Right atrium auricular region (tissue), 2 donors: ENCODE measurements at places on chromosomes 5 and 9.

- no peak overlapping the region for H3K4me3 ChIP-seq
- H3K4me1 ChIP-seq, result no peaks in the 10 kb centered on the region
- H3K36me3 ChIP-seq, result no peaks in the 10 kb centered on the region
- DNase-seq, result no peak
- no peak overlapping the region for H3K27ac ChIP-seq
These were observed 9.4 kb upstream of the SLC12A2 start for GRCh38 chr5:128074171-128074570.

DNA sequence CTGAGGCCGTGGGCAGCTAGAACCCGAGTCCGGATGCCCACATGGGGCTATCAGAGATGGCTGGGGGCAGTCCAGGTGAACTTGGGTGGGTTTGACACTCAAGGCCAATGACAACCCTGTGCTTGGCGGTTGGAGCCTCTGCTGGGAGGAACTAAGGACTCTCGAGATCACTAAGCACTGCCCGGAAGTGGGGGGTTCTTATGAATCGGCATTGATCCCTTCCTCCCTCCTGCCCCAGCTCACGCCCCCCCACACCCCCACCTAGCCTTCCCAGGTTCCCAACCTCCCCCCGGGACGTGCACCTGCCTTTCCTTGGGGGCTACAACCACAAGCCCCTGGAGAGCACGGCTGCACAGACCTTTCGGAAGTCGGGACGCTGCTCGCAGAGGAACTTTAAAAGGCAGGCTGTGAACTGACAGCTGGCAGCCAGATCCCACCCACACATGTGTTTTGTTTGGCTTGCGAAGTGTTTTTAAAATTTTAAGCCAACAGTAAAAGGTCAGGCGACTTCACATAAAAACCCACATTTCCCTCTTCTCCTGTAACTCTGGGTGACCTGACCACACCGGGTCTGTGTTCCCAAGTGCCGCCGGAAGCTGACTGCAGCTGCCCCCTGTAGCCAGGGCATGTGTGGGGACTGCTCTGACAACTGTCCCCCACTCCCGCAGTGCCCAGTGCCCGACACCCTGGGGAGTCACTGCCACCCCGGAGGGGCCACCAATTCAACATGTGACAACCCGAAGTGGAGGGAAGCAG is 5.1 kb upstream of the RALGDS start:
- peak overlapping the region; percentile 86 for H3K27ac ChIP-seq
- no peak for DNase-seq
- H3K4me1 ChIP-seq, result no peaks in the 10 kb centered on the region
- H3K27me3 ChIP-seq, result no peaks in the 10 kb centered on the region
- no peaks in the 10 kb centered on the region for H3K36me3 ChIP-seq
- peak overlapping the region; percentile 10 for H3K4me3 ChIP-seq

- no peak overlapping the region for H3K27ac ChIP-seq
- H3K27me3 ChIP-seq, result no peaks in the 10 kb centered on the region
These were observed 14.4 kb upstream of the GALNT10 start for GRCh38 chr5:154176181-154176580.

- H3K36me3 ChIP-seq, result no peaks in the 10 kb centered on the region
- no peak overlapping the region for H3K4me3 ChIP-seq
- no peaks in the 10 kb centered on the region for H3K27me3 ChIP-seq
- H3K27ac ChIP-seq, result no peak overlapping the region
- H3K4me1 ChIP-seq, result peaks cover 11% of the 10 kb centered on the region
- DNase-seq, result no peak
These were observed 115.9 kb downstream of the ADAMTS2 start for GRCh38 chr5:179229331-179229831.

DNA sequence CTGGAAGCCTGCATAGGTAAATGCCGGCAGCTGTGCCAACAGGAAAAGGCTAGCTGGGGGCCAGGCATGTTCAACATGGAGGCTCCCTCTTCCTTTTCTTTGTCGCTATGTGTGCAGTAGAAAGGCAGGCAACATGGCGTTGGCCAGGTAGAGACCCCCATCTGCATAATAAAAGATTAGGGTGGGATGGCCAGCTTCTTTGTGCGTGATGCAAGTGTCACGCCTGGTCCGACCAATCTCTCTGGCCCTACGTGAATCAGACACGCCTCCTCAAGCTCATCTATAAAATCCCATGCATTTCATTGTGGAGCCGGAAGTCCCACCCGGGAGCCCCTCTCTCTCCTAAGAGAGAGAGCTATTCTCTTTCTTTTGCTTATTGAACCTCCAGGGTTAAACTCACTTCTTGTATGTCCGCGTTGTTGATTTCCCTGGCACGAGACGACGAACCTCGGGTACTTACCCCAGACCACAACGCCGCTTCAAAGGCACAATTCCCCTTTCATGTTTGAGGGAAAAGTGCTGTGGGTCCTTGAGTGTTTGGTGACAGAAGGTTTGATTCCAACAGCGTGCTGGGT is 25.0 kb upstream of the C5orf47 start:
- peak overlapping the region; percentile 69 for H3K27ac ChIP-seq
- peak overlapping the region; percentile 5 for H3K4me3 ChIP-seq

GRCh38 chr9:135448663-135449100 is 30.9 kb upstream of the PPP1R26 start:
- no peak overlapping the region for H3K27ac ChIP-seq
- H3K4me1 ChIP-seq, result no peaks in the 10 kb centered on the region
- no peaks in the 10 kb centered on the region for H3K36me3 ChIP-seq
- DNase-seq, result no peak
- no peaks in the 10 kb centered on the region for H3K27me3 ChIP-seq

DNA sequence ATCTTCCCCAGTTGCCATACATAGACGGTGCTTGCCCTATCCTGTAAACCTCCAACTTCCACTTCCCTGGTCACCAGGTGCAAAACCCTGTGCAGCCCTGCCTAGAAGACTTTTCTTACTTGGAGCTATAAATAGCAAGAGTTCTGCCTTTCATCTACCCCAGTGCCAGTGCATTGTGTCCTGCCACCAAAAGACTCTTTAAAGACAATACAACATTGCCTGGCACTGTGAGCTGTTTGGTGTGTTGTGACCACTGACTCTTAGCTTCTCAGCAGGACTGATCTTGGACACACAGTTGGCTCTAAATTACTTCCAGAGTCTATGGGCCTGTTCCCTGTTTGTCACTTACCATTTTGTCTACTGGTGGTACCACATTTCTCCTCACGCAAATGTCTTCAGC is 608.1 kb downstream of the CDH9 start:
- no peak overlapping the region for H3K27ac ChIP-seq
- H3K27me3 ChIP-seq, result no peaks in the 10 kb centered on the region
- no peak overlapping the region for H3K4me3 ChIP-seq
- no peak for DNase-seq
- H3K36me3 ChIP-seq, result no peaks in the 10 kb centered on the region
